ENCODE measurements at places on chromosomes 16 and 17.

DNA sequence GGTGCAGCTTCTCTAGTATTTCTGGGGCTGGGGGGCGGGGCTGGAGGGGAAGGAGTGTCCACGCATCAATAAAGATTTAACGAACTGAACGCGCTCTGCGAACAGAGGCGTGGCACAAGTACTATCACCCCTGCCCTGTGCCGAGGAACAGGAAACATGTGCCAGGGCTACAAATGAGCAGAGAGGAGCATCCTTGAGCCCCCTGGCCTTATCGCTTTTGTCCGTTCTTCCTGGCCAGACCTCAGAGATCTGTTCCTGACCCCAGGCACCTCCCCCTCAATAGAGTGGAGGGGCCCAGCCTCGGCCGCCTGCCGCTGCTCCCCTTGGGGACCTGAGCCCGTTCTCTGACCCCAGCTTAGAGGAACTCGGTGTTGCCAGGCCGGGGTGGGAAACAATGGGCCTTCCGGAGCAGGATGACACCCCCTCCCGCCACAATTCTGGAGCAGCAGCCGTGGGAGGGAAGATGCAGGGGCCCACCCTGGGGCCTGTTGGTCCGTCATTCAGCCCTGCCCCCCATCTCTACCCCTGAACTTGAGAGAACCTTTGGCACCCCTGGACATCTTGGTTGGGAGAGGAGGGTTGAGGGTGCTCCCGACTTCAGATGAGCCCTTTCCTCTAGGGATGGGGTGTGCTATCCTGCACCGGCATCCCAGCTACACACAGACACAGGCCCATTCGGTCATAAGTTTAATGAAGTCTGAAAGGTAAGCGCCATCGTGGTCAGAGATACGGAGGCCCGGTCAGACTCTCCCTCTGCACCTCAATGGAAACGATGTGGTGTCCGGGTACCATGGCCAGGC lies 1.1 kb downstream of the NAA38 start:
- no peak for DNase-seq

- no peak for DNase-seq
Observed at GRCh38 chr16:21274172-21274726, 3.8 kb downstream of the CRYM start.

DNA sequence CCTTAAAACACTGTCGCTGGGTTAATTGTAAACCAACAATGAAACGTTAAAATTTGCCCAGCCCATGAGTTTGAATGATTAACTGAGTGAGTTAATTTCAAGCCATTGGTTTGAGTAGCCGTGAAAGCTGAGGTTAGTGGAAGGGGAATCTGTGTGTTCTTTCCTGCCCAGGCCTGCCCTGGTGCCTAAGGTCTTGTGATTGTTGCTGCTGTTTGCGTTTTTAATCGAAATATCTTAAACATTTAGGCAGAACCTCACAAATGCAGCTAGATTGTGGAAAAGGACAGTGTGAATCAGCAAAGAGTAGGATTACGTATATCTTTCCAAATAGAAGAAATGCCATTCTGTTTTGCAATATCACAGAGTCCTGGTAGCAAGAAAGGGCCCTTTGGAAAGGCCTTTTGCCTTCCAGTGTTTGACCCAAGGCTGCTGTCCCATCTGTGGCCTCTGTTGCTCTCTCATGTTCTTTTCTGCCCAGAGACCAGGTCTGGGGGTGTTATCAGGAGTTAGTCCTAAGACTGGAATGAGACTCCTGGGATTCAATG lies 113.8 kb downstream of the MSI2 start:
- DNase-seq, result no peak

- peak; percentile 61 for DNase-seq
Observed at GRCh38 chr16:71883849-71884638, at the start of gene ZNF821. Gene ZNF821, minus strand, starts transcription at chr16:71884182. Its CDS starts 4,236 bp downstream, at chr16:71879946.

DNA sequence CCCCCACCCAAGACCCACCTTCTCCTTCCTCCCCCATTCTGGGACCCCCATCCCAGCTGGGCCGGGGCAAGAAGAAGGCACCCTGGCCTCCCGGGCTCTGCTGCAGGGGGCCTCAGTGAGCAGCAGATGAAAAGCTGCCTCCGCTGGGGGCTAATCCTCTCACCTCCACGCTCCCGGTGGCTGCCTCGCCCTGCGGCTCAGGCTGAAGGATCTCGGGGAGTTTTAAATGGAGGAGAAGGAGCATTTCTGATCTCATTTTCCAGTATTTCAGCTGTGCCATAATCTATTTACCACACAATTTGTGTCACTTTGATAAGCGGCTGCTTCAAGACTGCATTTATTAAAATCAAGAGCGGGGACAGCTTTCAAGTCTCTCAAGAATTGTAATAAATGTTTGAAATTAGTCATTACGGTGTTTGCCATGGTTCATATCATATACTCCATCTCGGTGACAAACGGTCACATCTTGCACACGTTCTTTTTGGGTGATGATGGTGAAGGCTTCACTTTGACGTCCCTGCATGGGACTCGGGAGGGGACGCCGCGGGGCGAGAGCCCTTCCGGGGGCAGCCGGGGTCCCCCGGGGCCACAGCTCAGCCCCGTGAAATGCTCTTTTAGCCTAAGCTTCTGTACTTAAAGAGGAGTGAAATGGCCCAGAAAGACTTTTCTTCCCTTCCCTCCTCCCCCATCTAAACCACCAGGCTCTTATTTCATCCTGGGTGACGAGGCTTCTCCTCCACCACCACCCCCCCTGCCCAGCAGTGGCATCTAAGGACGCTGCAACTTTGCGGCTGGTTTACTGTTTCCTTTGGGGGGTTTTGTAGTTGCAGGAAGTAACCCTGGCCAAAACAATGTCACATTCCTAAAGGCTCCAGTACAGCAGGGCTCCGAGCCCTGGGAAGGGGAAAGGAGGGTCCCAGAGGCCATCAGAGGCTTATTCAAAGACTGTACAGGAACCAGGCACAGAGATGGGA lies 313.1 kb upstream of the TNRC6C start:
- DNase-seq, result peak; percentile 40

- DNase-seq, result no peak
Observed at GRCh38 chr17:66965801-66966262, 1.3 kb downstream of the CACNG4 start.

GRCh38 chr17:74274060-74274708 lies at the start of gene DNAI2:
Gene DNAI2, plus strand, starts transcription at chr17:74274234. Its CDS starts 7,584 bp downstream, at chr17:74281818.
- DNase-seq, result peak; percentile 50

- no peak for DNase-seq
Observed at GRCh38 chr16:85722128-85722893, 28.6 kb downstream of the C16orf74 start.

DNA sequence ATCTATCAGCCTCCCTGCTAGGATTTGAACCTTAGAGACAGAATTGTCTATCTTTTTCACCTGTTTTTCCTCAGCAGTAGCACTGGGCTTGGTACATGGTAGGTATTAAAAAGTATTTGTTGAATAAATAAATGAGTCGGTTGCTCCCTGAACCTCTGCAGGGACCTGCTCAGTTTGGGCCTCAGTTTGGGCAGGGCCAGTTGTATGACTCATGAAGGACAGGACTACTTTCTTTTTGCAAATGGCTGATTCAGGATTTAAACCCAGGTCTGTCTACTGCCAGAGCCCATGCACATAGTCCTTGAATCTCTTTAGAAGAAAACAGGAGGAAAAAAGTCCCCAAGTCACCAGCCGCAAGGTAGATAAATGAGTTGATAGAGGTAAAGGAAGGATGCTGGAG lies 3.1 kb downstream of the MMP2 start:
- DNase-seq, result no peak

DNA sequence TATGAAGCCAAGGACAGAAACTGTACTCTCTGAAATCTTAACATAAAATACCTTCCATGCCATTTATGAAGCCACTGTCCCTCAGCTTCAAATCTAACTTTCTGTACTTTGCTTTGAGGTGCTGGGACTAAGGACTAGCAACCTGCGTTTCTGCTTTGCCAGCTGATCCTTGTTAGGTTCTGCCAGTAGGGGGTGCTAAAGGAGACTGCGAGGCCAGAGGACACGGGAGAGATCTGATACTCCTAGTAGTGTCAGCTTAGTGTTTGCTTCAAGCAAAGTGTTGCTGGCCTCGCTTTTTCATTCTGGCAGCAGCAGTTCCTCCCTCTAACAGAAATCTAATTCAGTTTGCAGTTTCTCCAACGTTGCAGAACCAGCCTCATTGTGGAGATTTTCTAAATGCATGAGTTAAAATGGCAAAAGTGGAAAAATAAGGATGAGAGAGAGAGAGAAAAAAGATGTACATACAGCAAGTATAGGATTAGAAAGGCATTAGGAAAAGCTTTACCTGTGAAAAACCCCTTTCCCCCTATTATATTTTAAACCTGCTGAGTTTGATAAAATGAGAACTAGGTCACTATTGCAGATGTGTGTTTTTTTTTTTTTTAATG lies 297.5 kb downstream of the CA10 start:
- DNase-seq, result no peak
